Stimulated activated CD4-positive, alpha-beta T cell treated with anti-CD3 and anti-CD28 coated beads, Interleukin-4, amount 100 ng/mL, for 4 hours (primary cell): ENCODE measurements at places on chromosomes 4 and X.

DNA sequence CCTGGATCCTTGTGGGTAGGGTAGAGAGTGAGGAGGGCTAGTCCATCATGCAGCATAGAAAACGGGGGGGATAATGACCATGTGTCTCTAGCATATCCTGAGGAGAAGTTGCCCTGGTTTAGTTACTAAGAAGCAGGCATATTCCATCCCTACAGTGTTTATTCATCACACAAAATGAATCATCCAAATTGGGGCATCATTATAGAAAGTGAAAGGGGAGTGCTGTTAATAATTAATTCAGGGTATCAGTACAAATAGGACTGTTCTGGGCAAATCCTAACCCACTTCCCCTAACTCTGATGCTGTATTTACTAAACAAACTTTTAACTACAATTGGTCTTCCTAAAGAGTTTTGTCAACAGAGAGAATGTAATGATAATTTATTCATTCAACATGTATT, 281.1 kb upstream of the ARX start:
- DNase-seq: no peak

GRCh38 chr4:99389606-99390005, 37.1 kb upstream of the ADH1C start:
- no peak for DNase-seq

DNA sequence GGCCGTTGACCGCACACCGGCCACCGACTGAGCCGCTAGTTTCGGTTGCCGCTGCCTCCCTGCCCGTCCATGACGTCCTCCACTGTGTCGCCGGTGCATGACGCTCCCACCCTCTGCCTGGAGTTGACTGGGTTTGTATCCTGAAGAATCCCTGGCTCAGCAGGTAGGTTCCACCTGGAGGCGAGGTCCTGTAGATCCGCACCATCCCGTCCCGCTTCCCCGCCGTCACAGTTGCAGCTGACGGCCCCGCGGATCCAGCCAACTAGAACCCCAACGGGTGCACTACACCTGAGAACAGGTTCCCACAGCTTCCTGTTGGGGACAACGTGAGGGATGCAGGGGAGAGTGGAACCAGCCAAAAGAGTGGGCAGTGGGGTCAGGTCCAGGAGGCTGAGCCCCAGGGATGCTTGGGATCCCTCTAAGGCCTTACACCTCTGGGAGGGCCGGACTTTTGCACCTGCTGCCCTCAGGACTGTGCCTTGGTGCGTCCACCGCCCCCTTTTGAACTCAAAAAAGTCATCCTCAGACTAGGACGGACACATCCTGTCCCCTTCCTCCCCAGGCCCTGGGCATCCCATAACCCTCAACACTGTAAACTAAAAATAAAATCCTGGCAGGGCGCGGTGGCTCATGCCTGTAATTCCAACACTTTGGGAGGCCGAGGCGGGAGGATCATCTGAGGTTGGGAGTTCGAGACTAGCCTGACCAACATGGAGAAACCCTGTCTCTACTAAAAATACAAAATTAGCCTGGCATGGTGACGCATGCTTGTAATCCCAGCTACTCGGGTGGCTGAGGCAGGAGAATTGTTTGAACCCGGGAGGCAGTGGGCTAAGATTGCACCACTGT, 1.1 kb upstream of the SLBP start:
- no peak for DNase-seq

GRCh38 chrX:133685822-133686221, 270.5 kb upstream of the GPC4 start:
- no peak for DNase-seq

DNA sequence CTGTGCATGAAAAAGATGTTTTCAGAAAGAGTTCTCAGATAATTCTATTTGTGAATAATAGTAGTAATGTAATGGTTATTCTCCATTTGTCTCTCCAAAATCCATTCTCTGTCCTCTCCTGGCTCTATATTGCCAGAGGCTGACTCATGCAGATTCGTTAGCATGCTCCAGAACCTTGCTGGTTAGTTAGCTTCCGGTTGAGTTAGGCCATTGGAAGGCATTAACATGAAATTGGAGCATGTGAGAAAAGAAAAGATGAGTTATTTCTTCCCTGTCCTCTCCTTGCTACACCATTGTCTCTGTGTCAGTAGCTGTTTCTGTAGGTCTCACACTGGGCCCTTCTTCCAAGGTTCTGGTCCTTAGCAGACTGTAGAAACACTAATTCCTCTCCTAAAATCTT, 23.5 kb upstream of the PRDM8 start:
- no peak for DNase-seq
